ENCODE measurements at places on chromosomes 2 and 18.
A peak's percentile ranks its signal among the peaks of the same experiment; 100 is the strongest.

DNA sequence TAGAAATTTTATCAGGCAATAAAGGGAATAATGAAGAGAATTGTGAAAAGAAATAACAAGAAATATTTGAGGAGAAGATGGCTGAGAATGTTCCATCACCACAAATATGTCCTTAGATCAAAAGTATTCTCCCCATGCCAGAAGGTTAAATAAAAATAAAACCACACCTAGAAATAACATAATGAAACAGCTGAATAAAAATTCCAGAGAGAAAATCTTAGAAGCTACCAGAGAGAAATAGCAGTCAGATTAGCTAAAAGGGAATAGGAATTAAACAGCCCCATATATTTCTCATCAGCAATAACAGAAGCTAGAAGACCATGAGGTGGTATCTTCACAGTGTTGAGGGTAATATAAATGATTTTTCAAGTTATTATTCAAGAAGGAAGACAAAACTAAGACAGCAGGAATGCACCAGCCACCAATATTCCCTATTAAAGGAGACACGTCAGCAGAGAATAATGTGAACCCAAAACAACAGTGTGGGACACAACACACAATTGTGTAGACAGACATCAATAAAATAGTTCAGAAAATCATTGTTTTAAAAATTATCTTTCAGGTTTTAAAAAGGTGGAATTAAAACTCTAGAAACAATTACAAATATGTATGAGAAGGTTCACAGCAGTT, 82.0 kb upstream of the NEDD4L start:
- DNase-seq: no peak

DNA sequence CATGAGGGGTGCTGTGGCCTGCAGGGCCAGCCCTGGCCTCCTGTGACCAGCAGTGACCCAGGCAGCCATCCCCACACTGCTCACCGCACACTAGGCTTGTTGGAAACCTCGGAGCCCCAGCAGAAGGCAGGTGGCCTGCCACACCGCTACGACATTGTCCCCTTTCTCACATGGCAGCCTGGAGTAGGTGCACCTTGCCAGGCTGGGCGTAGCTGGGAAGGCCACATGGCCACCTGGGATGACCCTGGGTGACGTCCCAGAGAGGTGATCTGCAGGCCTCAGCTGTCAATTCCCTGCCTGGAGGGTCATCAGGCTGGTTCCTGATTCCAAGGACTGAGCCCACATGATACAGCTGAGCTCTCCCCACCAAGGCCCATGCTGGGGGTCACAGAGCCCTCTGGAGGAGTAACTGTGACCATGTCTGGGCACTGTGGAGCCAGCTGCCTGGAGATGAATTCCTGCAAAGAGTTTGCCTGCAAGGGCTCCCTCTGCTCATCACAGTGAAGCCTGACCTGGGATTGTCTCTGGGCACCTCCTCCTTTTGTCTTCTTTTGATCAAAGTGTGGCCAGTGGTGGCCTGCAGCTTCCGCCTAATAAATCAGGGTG, 119.6 kb upstream of the OTOS start:
- no peak for DNase-seq

DNA sequence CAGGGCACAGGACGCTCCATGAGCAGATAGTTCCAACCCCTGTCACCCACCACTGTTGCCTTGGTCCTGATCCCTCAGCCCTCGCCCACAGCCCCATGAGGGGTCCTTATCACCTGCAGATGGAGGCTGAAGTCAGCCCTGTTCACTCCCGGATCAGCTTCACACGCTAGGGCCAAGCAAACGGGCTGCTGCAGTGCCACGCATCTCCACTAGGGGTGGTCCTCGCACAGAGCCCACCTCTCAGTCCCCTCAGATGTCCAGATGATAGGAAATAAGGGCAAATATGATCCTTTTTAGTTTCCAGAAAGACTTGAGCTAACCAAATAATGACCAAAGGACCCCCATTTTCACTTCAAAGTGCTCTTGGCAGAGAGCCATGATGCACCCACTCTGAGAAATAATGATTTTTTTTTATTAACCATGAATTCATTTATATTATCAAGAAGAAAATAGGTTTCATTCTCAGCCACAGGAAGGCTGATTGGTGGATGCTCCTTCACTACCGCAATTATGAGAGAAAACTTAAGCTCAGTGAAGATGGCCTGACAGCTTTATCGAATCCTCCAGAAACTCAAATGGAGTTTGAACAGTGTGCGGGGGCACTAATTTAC, 71.9 kb upstream of the KLHL29 start:
- DNase-seq: no peak

- no peak for DNase-seq
These were observed 27.2 kb upstream of the LPIN2 start for GRCh38 chr18:3040173-3040572.

- no peak for DNase-seq
These were observed 294.3 kb upstream of the EPAS1 start for GRCh38 chr2:46002947-46003346.

- no peak for DNase-seq
These were observed 219.0 kb downstream of the MYO3B start for GRCh38 chr2:170396799-170397459.

DNA sequence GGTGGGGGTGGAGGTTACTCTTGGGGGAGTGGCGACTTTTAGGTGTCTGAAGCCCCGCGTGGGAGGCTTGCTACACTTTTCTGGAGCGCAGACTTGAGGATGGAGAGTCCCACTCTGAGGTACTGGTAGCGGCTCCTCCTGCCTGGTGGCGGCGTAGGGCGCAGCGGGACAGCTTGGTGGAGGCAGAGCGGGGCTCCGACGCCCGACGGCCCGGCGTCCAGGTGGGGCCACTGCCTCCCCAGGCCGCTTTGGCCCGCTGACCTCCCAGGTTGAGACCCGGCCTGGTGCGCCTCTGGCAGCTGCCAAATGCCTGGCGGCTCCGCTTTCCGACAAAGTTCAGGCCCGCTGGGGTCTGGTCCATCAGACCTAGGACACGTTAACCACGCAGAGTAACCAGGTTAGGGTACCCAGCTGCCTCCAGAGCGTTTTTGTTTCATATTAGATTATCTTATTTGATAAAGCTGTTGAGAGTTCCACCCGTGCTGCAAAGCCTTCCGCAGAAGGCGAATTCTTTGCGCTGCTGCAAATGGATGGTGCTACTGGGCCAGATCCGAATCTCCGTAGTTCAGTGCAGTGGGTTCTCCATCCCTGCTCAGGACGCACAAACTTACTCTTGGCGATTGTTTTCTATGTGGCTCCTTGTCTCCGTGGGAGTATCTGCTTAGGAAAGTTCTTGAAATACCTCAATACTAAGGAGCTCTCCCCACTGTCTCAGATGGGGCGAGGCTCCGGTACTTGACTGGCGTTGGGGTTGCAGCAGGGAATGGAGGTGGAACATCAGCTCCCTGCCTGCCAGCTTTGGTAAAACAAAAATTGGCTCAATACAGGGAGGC, 405.9 kb downstream of the XIRP2 start:
- DNase-seq: no peak

DNA sequence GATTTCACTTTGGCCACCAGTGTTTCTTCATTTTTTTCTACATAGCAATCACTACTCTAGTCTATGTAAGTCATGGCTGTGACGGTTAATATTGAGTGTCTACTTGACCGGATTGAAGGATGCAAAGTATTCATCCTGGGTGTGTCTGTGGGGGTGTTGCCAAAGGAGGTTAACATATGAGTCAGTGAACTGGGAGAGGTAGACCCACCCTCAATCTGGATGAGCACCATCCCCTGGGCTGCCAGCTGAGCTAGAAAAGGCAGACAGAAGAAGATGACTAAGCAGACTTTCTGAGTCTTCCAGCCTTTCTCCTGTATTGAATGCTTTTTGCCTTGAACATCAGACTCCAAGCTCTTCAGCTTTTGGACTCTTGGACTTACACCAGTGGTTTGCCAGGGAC, 265.0 kb upstream of the SLC8A1 start:
- no peak for DNase-seq

DNA sequence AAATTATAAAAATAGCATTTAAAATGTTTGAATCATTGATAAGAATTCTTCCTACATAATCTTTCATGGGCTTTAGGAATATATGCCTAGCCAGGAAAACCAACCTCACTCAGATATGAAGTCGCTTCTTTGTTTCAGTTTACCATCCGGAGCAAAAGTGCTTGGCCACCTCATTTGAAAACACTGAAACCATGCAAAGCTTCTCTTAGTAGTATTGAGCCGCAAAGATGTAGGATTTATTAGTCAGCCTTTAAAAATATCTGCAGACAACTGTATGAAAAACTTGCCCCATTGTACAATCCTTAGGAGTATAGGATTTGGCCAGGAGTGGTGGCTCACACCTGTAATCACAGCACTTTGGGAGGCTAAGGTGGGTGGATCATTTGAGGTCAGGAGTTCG, 24.3 kb upstream of the GPD2 start:
- DNase-seq: no peak

GRCh38 chr18:61955644-61956043, 62.8 kb upstream of the RNF152 start:
- DNase-seq: no peak

- DNase-seq: no peak
These were observed 9.0 kb downstream of the EMX1 start for GRCh38 chr2:72926368-72926767.

GRCh38 chr18:62919109-62919838, 203.9 kb downstream of the PHLPP1 start:
- no peak for DNase-seq

- DNase-seq: no peak
These were observed 8.3 kb downstream of the FN1 start for GRCh38 chr2:215427585-215427984.

DNA sequence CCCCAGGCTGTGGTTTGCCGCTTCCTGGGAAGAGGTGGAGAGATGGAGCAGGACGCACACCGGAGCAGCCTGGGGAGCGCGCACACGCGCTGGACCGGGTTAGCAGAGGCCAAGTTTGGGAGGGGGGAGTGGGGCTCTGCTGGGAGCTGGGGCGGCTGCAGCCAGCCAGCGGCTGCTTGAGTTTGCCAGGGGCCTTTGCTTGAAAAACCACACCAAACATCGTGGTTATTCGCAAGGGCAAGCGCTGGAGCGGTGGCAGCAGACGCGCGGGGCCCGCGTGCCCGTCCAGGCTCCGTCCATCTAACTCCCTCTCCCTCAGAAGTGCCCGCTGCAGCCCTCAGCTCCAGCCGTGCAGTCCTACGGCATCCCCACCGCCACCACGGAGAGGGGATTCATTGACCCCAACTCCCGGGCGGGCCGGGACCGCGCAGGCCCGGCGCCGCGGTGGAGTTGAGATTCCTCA, 4.6 kb downstream of the PTGR3 start:
- no peak for DNase-seq

- DNase-seq: no peak
These were observed 68.4 kb downstream of the SLC16A14 start for GRCh38 chr2:230000118-230000841.

- DNase-seq: no peak
These were observed 220.9 kb upstream of the REV1 start for GRCh38 chr2:99710721-99711120.

GRCh38 chr18:67517444-67517765, 885 bp upstream of the DSEL start:
- peak; percentile 20 for DNase-seq

DNA sequence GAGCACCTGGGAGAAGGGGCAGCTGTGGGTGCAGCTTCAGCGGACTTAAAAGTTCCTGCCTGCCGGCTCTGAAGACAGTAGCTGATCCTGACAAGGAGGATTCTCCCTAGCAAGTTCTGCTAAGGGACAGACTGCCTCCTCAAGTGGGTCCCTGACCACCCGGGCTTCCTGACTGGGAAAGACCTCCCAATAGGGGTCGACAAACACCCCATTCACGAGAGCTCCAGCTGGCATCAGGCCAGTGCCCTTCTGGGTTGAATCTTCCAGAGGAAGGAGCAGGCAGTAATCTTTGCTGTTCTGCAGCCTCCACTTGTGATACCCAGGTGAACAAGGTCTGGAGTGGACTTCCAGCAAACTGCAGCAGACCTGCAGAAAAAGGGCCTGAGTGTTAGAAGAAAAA, 632.9 kb downstream of the CCDC85A start:
- no peak for DNase-seq

- no peak for DNase-seq
These were observed 7.9 kb upstream of the RNF152 start for GRCh38 chr18:61900504-61901281.

DNA sequence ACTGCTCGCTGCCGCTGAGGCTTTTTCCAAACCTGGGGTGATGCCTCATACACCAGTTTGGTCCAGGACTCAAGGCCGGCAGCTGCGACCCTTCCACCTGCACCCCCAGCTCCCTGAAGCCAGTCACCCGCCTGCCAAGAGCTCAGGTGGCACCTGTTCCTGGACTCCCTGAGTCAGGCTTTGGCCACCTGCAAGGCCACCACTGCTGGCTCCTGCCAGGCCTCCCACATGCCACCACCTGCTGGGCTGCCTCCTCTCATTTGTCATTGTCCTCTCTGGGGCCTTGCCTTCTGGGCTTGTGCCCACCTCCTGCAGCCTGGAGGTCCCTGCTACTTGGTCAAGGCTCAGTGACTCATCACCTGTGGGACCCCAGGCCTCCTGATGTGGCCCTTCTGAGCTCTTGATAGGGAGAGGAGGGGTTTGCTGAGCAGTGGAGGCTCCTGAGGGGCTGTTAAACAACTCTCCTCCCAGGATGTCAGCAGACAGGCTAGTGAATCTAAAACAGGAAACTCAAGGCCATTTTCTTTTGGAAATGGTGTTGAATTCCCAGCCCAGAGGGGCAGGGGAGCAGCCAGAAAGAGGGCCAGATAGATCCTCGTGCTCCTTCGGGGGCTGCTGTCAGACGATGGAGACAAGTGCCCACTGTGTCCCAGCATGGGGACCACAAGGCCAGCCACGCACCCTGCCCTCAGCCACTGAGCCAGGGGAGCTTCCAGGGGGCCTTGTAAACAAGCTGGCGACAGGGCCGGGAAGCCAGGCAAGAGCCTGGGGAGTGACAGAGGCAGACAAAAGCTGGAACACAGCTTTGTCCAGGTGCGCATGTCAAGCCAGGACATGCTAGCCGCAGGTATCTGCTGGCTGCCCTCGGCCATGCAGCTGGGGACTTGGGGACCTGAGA, 416.8 kb downstream of the LRATD1 start:
- DNase-seq: no peak

GRCh38 chr2:124025171-124025580, at the start of gene CNTNAP5:
CNTNAP5 (plus strand) TSS chr2:124025287; CDS start chr2:124025651, 364 bp downstream.
- no peak for DNase-seq

GRCh38 chr2:149430743-149431736, 100.7 kb downstream of the LYPD6 start:
- no peak for DNase-seq

GRCh38 chr2:191976436-191976835, 129.5 kb upstream of the CAVIN2 start:
- no peak for DNase-seq

- no peak for DNase-seq
These were observed 39.1 kb downstream of the NTSR2 start for GRCh38 chr2:11630855-11631254.

GRCh38 chr2:22907330-22907729, 477.6 kb upstream of the KLHL29 start:
- DNase-seq: no peak

- no peak for DNase-seq
These were observed 131.7 kb upstream of the PDE1A start for GRCh38 chr2:182558564-182558963.
